ENCODE measurements at places on chromosomes 4 and X.

- no peak for DNase-seq
Measured at GRCh38 chr4:163744861-163745260, 250.4 kb downstream of the TMA16 start.

- no peak for DNase-seq
Measured at GRCh38 chr4:8316911-8317351, 47.4 kb downstream of the HTRA3 start.

DNA sequence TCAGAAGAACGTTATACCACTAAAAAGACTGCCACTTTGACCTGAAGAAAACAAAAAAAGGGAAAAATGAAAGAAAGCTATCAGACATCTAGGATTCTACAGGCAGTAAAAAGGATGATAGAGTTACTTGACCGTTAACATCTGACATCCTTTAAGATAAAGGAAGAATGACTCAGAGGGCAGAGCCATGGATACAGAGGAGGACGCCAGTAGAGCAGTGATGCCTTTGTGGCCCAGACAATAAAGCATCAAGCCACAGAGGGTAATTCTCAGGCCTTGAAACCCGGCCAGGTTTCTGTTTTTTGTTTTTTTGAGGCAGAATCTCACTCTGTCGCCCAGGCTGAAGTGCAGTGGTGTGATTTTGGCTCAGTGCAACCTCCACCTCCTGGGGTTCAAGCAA, 9.5 kb upstream of the BEX1 start:
- DNase-seq: no peak

DNA sequence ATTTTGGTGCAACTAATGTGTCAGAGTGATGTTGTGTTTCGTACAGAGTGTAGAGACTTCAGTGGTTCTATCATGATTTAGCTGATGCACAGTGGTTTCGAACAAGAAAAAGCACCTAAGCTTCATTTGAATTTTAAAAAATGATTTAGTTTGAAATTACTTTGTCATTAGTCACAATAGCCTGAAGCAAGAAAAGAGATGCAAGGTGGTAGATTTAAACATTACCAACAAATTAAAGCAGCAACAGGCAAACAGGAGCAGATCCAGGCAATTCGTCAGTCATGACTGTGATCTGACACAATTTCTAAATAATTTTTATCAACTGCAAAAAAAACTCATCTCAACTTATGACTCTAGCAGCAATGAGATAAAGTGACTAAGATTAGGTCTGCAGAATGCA, 24.6 kb upstream of the COX7B2 start:
- DNase-seq: no peak

DNA sequence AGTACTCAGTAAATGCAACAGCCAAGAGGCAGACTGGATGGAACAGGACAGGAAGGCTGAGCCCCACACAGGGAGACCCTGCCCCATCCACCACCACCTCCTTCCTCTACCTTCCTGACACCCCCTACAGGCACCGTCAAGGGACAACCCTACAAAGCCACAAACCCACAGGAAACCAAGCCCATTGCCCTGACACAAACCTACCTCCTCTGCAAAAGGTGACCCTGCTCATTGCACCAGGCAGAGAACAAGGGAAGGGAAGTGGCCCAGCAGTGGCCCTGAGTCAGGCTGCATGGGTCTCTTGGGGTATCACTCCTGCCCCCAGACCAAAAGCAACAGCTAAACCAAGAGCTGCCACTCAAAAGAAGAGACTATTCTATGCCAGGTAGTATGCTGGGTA, 21.0 kb downstream of the JAKMIP1 start:
- no peak for DNase-seq

DNA sequence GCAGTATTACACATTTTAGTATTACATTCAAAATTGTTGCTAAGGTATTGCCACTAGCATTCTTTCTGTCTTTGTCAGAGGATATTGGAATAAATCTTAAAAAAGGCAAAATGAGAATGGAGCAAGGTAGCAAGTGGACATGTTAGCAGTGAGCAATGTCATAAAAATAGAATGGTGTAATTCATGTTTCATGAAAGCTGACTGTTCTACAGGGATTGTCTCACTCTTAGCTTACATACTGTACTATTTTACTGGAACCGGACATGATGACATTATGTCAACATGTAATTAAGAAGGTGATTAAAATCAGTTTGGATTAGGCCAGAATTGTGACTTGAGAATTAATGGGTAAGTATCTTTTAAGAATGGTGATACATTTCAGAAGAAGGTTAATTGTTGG, 1086.2 kb downstream of the STIM2 start:
- DNase-seq: no peak

DNA sequence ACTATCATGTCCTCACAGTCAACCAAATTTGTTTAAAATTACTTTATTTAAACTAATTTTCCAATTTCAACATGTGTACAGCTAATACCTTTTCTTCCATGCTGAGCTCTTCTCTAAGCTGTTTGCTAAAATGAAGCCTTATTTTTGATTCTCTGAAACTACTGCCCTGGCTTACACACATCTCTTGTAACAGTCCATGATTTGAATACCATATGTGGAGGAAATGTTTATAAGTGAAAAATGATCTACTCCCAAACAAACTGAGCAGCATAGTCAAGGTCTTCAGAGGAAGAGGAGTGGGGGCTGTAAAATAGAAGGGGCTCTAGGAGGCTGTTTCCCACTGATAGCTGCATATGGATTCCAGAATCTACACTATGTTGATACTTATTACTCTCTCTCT, 188.7 kb downstream of the ANKRD50 start:
- DNase-seq: no peak

GRCh38 chr4:14403132-14403531, 599.1 kb upstream of the CPEB2 start:
- DNase-seq: no peak

DNA sequence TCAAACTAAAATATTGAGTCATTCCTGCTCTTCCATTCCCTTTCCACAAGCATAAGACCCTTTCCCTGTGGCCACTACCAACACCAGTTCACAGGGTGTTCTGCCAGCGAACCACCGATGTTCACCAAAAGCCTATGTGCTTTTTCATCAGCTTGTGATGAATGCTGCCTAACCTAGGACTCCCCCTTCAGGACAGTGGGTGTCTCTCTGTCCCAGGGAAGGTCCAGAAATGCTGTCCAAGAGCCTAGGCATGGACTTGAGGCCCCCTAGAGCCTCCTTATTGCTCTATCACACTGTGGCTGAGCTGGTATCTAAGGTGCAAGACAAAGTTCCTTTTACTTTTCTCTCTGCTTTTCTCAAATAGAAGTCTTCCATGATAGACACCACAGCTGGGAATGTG, 1015.6 kb downstream of the PCDH19 start:
- no peak for DNase-seq

GRCh38 chrX:1743105-1743504, 128.2 kb downstream of the ASMT start:
- DNase-seq: no peak

- DNase-seq: no peak
Measured at GRCh38 chrX:22404297-22404696, 131.6 kb downstream of the CBLL2 start.

DNA sequence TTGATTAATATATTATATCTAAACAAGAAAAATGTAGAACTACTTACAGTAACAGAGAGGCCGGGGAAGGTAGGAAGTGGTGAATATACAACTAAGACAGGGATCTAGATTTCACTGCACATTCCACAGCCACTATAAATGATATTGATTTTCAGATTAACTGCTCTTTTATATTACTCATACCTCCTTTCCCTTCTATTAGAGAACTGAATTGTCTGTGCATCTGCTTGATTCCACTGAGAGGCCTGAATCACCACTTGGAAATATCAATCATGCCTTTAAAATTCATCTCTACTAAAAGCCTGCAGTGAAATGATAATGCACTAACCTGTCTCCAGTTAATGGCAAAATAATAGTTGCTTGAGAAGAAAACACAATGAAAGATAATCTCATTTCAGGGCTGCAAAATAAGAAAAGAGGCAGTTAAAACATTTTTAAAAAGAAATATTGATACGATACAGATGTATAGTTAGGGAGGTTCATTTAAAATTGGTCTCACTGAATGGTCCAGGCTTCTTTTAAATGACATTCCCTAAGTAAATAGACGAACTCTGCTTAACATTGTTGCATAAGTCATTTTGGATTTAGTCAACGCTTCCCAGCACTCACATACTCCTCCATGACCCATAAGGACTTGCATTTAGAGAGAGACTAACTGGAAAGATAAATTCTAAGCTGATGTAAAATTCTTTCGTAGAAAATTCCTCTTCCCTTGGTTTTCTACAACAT, 3.8 kb downstream of the ANTXR2 start:
- DNase-seq: no peak

DNA sequence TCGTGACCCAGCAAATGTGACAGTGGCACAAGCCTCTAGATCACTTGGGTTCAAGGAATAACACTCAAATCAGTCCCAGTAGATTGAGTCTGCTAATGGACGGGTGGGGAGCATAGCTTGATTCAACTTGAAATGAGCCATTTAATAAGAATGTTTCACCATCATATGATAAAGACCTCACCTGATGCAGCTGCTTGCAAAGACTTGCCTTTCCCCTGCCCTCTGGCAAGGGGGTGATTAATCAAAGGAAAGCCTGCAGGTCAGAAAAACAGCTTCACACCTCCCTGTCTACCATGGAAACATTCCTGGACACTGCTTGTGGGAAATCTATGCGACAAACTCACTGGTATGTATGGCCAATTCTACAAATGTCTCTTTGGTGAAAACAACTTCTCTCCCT, 54.5 kb downstream of the CD99L2 start:
- no peak for DNase-seq

- DNase-seq: no peak
Measured at GRCh38 chr4:104248726-104249125, 246.0 kb downstream of the CXXC4 start.

DNA sequence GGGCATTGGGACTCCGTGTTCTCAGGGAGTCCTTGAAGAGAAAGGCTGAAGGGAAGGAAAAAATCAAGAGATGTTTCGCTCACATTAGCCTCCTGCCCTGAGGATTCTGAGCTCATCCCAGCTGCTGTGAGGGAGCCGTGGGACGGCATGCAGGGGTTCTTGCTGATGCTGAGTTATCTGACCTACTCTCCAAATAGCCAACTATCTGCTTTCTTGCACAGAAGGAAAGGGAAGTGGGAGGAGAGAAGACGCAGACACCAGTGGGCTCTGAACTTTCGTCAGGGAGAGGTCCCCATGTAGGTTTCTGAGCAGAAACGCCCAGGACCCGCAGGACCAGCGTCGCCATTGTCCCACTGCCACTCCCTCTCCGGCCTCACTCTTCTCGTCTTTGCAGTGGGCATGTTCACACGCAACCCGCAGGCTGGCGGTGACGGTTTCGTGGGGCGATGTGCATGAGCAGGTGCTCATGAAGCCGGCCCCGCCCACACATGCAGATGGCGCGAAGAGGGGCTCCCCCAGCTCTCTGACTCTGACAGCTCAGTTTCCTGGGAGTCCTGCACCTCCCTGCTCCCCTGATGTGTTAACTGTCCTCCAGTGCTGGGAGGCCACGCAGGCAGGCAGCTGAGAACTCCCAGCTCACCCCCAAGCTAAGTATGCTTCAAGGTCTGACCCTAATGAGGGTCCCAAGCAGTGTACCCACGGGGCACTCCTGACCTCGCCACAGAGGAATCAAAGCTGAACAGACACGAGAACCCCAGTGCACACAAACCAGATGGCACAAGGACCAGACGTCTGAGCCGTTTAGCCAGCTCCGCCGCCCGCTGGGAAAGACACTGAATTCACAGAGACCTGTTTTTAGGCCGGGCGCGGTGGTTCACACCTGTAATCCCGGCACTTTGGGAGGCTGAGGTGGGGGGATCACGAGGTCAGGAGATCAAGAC, 13.6 kb upstream of the ABLIM2 start:
- peak; percentile 87 for DNase-seq

- DNase-seq: peak; percentile 33
Measured at GRCh38 chrX:48025561-48025960, 18.8 kb downstream of the SPACA5 start.

- no peak for DNase-seq
Measured at GRCh38 chr4:43987331-43987944, 461.2 kb downstream of the KCTD8 start.

- no peak for DNase-seq
Measured at GRCh38 chr4:24003496-24003895, 113.6 kb upstream of the PPARGC1A start.

DNA sequence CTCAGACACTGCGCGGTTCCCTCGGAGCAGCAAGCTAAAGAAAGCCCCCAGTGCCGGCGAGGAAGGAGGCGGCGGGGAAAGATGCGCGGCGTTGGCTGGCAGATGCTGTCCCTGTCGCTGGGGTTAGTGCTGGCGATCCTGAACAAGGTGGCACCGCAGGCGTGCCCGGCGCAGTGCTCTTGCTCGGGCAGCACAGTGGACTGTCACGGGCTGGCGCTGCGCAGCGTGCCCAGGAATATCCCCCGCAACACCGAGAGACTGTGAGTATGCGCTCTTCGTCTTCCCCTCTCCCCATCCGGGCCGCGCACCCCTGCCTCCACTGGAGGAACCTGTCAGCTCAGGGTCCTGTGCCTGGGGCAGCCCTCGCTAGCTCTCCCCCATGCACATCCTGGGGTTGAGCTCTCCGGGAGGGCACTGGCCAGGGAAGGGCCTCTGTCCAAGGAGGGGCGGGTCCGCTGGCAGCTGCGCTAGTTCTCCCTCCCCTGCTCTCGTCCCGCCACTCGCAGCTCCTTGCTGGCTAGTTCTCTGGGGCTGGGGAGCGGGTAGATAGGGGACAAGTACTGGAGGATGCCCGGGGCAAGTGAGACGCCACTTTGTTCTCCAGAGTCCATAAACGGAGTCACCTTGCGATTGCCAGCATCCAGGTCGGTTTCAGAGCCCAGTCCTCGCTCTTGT, 2.2 kb downstream of the SLIT2 start:
- no peak for DNase-seq

- no peak for DNase-seq
Measured at GRCh38 chr4:82432596-82432995, 2.2 kb downstream of the ENOPH1 start.

DNA sequence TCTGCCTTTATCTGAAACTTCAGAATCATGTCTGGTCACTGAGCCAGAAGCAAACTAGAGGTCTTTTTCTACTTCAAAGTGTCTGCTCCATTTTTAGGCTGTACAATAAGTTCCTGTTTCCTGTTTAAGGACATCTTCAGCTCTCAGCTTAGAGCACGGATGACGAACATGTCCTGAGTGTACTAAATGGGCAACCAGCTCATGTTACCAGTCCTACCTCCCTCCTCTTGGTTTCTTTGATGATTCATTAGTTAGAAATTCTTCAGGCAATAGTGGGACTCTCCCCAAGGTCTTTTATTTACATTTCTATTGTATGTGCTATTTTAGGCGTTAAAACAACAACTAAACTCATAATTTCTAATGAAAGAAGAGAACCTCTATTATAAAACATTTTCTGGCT, 58.0 kb downstream of the ENPEP start:
- DNase-seq: no peak

DNA sequence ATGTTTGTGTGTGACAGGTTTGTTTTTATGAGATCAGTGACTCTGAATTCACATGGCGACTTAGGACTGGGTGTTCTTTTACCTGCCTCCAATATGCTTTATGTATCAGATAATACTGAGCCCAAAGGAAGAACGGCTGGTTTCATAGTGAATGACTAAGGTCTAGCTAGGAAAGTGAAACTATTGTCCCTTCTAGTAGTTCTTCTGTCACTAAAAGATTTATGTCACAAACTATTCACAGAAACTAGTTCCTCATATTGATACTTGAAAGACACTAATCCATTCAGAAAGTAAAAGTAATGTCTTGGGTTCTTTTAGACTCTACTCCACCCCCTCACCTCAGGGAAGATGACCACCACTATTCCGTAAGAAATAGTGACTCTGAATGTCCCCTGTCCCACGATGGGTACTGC, 81.7 kb downstream of the EGF start:
- DNase-seq: no peak

Measured in stimulated activated naive B cell treated with anti-CD40 and anti-IgM and Interleukin-4, amounts not matched to agents 10 μg/mL and 1 μg/mL and 100 μg/mL, for 72 hours (primary cell).